ENCODE measurements at places on chromosomes 12 and 14. TPM values are rescaled to one million over a fixed set of nuclear protein-coding genes. Genes with fewer than 3 reads are reported as not detected.
A peak's percentile ranks its signal among the peaks of the same experiment; 100 is the strongest.

The CFAP73 gene
- 0.16 TPM for polyA plus RNA-seq

The RPL10L gene
- 0.18 TPM for polyA plus RNA-seq

The KLRC1 gene
- polyA plus RNA-seq = 0.37 TPM

The MSI1 gene
- polyA plus RNA-seq = 3.7 TPM

The TC2N gene
- polyA plus RNA-seq = 8.6 TPM

The ANO2 gene
- polyA plus RNA-seq = 3.2 TPM

The FAM186B gene
- 0.69 TPM for polyA plus RNA-seq

The KIF26A gene
- 8.0 TPM for polyA plus RNA-seq

- no peak for DNase-seq
Measured at GRCh38 chr12:52156311-52156710, 35.5 kb downstream of the KRT80 start.

DNA sequence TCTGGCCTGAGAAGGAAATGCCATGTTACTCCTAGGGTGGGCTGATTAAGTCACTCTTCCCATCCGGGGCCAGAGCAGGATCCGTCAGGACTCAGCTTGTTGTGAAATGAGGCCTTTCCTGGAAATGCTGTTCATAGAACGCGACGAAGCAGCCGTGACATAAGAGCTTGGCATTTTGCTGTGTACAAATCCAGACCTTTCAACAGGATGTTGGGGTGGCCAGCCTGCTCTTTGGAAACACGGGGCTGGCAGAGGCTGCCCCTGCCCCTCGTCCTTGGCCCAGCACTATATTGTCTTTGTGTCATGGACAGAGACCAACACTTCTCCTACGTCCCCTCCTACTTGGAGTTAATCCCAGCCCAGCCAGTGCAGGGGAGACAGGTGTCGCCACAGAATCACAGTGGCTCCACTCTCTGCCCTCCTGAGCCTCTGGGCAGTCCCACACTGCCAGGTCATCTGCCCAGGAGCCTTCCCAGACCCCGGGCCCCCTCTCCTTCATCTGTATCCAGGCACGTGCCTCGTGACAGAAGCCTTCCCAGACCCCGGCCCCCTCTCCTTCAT is 18.6 kb upstream of the EIF5 start:
- peak; percentile 32 for DNase-seq

- no peak for DNase-seq
Measured at GRCh38 chr12:49557917-49558215, 10.1 kb downstream of the MCRS1 start.

DNA sequence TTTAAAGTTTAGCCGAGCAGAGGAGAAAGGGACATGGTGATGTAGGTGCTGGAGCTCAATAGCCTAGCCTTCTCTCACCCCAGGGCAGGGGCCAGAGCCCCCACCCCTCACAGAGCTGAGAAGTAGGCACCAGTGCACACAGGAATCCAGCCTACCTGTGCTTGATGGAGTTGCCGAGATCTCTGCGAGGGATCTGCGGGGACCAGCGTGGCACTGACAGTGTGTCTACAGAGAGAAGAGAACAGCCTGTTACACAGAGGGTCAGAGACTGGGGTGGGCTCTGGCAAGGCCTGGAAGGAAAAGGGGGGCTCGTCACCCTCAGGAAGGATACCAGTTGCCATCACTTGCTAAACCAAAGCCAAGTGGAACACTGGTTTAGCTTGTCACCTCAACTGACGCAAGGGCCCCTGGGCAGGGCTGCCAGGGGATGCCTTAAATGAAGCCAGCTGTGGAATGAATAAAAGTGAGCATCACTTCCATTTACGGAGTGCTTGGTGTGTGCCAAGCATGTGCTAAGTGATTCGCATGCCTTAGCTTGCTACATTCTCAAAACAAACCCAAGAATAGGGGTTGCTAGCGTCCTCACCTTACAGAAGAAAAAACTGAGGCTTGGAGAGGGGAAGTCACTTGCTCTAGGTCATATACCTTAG is 220.8 kb upstream of the NOS1 start:
- DNase-seq = peak; percentile 55

DNA sequence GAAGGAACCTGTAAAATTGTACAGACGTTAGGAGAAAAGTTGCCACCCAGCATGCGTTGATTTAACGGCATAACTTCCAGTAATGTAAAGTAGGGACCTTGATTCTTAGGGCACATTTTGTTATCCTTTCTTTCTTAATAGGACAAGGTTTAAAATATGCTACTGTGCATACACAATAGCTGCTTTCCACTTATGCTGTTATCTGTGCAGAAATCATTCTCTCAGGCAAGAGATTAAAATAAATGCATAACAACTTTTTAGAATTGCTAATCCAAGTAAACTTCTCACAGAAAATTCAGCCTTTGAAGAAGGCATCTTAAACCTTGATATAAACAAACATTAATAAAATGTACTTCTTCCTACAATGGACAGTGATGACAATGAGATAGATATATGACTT is 16.0 kb upstream of the PTCSC3 start:
- DNase-seq = no peak

DNA sequence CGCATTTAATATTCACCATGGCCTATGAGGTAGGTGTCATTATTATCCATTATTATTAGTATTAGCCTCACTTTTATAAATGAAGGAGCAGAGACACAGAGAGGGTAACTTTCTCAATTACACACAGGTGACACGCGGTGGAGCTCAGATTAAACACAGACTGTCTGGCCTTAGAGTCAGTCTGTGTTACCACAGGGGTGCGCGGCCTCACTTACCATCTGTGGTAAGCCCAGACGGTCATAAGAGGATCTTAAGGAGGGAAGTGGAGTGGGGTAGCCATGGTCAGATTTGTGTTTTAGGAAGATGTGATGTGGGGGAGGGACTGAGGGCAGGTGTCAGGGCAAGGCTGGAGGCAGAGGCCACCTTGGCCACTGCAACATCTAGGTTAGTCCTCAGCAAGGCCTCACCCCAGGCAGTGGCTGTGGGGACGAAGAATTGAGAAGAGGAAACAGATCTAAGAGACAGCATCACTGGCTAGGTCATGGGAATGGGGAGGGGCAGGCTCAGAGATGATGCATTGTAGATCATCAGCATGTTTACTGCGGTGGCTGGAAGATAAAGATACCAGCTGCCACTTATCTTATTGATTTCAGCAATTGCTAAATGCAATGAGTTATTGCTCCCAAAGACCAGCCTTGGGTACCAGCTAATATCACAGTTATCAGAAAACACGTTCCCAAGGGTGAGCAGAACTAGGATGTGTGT is 67.1 kb downstream of the SERPINA3 start:
- DNase-seq = no peak

DNA sequence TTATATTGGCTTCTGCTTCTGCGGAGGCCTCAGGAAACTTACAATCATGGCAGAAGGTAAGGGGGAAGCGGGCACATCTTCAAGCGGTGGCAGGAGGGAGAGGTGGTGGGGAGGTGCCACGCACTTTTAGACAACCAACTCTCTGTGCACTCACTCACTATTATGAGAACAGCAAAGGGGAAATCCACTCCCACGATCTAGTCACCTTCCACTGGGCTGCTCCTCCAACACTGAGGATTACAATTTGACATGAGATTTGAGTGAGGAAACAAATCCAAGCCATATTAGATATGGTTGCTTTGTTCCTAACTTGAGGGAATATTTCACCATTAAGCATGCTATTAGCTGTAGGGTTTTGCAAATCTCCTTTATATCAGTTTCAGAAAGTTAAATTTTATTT is 80.3 kb downstream of the UNC79 start:
- no peak for DNase-seq

GRCh38 chr14:83355609-83356008 is 1822.0 kb upstream of the SEL1L start:
- DNase-seq = no peak

DNA sequence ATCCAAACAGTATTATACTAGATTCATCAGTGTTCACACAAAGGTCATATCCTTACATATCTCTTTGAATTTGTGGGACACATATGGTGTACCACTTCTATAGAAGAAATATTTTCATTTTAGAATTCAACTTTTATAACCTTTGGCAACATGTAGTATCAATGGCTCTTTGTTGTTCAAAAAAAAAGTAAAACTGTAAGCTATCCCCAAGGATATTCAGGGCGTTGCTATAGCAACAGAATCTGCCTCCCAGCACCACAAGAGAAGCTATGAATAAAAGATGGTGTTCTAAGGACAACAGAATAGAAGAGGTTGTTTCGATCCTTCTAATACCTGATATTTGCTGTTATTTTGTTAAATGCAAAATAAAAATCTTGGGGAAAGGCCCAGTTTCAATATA is 139.3 kb downstream of the BRMS1L start:
- DNase-seq = peak; percentile 19

DNA sequence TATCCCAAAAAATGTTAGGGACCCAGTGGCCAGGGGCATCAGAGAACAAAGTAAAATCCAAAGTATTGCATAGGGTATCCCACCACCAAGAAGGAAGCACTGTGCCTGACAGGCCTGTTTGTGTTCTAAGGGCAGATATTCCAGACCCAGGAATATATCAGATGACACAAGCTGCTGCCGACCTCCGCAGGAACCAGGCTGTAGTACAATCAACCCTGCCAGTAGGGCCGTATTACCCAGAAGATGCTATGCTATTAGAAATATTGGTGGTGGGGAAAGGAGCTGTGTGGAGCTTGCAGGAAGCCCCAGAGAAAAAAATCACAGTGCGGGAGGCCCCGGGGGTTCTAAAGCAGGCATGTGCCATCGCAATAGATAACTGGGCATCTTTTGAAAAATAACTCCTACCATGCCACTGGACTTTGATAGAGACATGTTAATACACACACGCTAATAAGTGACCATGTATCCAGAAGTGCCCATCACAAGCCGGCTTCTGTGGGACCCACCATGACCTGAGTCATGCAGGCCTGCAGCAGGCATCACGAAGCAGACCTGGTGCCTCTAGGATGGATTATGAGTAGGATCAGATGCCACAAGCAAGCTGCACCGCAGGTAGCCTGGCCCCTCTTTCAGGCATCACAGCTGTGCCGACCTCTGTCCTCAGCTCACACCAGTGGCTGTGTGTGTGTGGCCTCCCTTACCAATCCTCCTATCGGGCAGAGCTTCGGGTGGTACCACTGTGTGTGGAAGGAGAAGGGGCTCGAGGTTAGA is 242.7 kb downstream of the BCL11B start:
- no peak for DNase-seq

- no peak for DNase-seq
Measured at GRCh38 chr14:55488204-55488603, 47.8 kb upstream of the TBPL2 start.

DNA sequence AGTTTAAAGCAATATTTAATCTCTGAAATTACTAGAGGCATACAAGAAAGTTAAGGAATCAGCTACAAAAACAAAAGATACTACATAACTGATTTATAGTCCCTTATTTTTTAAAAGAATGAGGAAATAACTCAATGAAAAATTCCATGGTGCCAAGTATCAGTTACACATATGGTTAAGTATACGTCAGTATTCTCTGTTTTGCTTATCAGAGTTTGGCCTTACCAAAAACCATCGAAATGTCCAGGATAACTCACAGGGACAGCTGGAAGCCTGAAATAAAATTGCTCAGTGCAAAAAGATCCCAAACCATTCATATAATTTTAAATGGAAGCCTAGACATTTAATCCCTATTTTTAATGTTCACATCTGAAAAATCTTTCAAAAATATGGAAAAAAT is 3.6 kb downstream of the CFL2 start:
- peak; percentile 45 for DNase-seq

DNA sequence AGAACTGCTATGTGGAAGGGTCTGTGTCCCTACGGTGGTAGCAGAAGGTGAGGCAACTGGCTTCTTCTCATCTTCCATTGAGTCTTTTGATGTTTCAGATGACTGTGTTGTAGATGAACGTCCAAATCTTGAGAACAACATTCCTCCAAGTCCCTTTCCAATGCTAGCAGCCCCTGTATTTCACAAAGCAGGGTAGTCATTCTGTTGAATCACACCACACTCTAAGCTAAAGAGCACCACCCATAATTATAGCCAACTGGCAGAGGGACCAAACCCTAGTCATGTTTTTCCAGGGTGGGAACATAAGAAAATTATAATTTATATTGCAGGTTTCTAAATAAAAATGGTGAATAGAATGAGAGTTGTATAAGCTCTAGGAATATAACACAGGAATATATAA is 98.7 kb downstream of the DDHD1 start:
- DNase-seq = peak; percentile 54

DNA sequence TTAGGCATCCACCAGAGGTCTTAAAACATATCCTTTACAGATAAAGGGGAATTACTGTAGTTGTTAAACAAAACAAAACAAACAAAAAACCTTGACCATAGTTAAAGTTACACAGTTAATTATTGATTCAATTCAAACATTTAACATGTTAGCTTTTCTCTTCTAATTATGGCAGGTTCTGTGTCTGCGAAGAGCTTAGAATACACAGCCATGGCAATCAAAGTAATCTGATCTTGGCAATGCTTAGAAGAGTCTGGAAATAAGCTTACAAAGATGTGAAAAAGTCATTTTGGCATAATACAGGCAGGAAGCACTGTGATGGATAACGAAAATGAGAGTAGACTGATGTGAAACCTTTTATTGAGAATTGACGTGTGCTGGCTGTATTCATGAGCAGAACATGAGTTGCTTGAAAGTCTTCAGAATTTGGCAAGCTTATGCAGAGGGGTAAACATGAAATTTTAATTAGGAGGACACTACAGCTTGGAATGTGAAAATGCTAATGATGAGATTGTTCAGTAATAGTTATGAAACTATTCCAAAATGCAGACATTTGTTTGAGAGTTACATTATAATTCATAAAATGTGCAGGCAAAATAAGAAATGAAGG is 629.6 kb downstream of the FSCB start:
- DNase-seq = peak; percentile 57

DNA sequence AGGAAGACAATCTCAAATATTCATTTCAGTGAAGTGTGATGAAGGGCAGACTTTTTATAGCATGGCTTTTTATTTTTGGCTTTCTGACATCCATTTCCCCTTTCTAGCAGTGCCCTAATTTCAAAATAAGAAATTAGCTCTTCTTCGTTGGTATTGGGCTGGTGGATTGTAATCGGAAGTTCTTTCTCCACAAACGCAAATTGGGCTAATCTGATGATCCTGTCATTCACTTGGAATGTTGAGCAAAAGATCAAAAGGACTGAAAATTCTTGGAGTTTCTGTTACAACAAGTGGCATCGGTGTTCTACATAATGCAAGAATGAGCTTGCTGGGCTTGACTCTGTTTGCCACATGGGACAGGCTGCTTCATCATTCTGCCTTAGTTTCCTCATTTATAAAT is 1182.8 kb downstream of the FLRT2 start:
- DNase-seq = no peak

DNA sequence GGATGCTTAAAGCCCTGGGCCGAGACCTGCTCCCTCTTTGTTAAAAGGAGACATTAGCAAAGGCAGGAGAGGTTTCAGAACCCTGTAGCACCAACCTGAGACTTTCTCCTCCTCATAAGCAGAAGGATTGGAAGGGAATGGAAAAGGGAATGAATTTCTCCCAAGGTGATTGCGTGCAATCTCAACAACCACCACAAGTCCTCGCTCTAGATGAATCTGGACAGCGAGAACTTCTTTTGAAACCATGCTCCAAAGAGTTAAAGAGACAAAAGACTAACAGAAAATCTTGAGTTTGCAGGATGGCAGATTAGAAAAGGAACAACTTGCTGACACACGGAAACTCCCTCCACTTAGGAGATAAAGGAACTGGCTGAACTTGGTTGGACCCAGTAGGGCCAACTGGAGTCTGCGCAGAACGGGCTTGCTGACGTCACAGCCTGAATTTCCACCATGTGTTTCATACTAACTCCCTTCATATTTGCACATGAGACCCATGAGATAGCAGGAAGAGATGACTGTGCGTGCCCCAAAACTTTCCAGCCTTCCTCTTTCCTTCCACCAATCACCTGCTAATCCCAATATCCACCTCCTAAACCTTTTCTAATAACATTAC is 137.0 kb downstream of the PTPN11 start:
- DNase-seq = no peak

- no peak for DNase-seq
Measured at GRCh38 chr12:109961201-109961600, 35.0 kb downstream of the GIT2 start.

GRCh38 chr14:64787619-64788018 is 83.4 kb downstream of the PLEKHG3 start:
- no peak for DNase-seq

All from muscle of leg (tissue), 16 donors.